Activated CD8-positive, alpha-beta memory T cell treated with anti-CD3 and anti-CD28 coated beads for 1 hour (primary cell): ENCODE measurements at places on chromosomes 6 and 20.

- no peak for DNase-seq
Measured at GRCh38 chr6:16058929-16059345, 69.9 kb upstream of the MYLIP start.

- no peak for DNase-seq
Measured at GRCh38 chr6:134732763-134733162, 217.1 kb downstream of the ALDH8A1 start.

DNA sequence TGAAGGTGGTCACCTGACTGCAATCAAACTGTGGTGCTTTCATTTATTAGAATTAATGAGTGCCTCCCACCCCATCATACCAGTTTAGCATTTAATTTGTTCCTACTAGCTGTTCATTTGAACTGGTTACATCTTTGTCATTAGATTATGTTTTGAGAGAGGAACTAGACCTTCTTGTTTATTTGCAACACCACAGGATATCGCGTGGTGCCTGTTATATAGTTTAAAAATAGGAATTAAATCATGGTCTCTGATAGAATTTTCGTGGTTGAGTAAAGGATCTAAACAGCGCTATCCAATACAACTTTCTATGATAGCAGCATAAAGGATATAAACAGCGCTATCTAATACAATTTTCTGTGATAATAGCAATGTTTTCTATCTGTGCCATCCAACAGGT is 2.8 kb downstream of the RPRD1B start:
- no peak for DNase-seq

- no peak for DNase-seq
Measured at GRCh38 chr6:73081955-73082354, 143.3 kb downstream of the KHDC1L start.

DNA sequence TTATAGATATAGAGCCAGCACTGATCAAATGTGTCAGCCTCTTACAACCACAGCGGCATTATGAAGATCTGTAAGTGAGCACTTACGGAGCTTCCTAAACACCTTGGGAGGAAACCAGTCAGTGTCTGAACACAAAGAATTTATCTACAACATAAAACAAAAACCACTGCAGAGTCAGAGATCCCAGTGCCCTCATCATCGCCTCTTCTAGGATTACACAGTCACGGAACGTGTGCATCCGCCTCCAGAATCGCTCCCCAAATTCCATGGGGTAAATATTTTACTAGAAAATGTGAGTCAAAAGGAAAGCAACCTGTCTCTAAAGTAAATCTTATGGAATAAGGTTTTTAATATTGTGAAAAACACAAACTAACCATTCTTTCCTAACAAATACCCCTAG is 243.6 kb downstream of the PACRG start:
- DNase-seq, result no peak

DNA sequence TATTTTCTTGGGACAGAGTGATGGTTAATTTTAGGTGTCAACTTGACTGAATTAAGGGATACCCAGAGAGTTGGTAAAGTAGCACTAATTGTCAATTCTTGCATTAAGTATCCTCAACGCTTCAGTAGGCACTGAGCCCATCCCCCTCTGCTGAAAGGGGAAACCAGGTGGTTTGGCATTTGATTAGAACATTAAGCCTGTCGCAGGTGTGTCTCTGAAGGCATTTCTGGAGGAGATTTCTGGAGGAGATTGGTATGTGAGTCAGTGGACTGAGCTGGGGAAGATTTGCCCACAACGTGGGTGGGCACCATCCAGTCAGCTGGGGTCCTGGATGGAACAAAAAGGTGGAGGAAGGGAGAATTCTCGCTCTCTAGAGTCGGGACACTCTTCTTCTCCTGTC is 119.8 kb downstream of the RFX6 start:
- DNase-seq, result no peak

DNA sequence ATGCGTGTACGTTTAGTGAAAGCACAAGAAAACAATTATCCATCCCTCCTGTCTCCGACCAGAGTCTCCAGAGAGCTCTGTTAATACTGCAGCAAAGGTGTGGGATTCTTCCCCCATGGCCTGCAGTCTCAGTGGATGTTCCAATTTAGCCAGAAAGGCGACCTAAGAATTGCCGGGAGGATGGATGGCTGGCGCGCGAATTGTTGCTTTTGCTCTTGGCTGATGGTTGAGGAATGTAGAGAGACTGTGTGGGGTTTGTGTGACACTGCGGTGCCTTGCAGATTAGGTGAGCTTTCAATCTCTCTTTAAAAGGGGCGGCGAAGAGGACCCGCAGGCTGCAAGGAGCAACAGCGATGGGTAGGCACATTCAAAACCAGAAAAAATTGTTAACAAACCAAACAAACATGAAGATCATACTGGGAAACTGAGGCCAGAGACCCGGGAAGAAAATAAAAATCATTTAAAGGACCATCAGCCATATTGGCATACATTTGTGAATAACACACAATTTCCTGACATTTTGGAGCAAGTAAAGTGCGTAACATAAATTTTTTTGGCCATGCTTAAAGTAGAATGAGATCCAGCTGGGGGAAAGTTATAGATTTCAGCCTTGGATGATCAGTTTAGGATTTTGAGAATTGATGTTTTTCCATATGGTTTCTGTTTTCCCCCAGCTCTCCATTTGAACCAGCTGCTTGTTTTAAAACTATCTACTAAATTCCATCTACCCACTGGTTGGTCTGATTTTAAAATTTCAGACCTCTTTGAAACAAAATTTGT is 46.3 kb downstream of the GNAS start:
- DNase-seq, result no peak

DNA sequence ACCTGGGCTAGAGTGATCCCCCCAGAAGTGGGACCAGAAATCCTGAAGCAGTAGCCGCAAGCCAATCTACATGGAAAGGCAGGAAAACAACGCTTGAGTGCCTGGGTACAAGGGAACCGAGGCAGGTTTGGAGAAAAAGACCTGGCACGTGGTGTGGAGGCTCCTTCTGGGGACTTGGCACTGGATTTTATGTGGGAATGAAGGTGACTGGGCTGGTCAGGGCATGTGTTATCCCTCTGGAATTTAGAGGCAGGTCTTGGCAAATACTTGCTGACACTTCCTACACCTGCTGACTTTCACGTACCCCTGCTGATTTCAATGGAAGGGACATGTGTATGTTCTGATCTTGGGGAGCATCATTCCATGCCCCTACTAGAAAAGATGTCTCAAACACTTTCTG is 25.0 kb upstream of the FAM217A start:
- DNase-seq, result no peak

GRCh38 chr6:121880831-121881230 is 445.4 kb downstream of the GJA1 start:
- DNase-seq, result no peak

GRCh38 chr6:104955927-104956730 is 778 bp upstream of the LIN28B start:
- DNase-seq, result no peak

- no peak for DNase-seq
Measured at GRCh38 chr6:170178561-170179477, 112.1 kb downstream of the DLL1 start.

DNA sequence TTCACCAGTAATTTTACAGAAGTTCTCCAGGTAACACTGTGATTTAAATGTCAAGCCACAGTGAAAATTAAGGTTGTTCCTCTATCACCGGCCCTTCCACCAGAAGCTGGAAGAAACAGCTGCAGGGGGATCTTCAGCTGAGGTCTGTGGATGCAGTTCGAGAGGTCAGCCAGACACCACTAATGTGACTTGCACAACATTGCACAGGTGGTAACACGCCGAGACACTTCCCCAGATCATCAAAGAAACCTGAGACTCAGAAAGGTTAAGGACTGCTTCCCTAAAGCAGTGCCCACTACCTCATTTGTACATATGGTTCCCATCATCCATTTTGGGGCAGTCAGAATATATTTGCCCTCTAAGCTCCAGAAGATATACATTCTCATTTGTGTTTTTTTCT is 8.1 kb upstream of the SERPINB9 start:
- no peak for DNase-seq

GRCh38 chr6:40953486-40953885 is 85.5 kb downstream of the UNC5CL start:
- DNase-seq, result no peak

- no peak for DNase-seq
Measured at GRCh38 chr6:28251661-28252008, 434 bp downstream of the ZKSCAN4 start.

- no peak for DNase-seq
Measured at GRCh38 chr6:35304299-35304698, 6.7 kb downstream of the DEF6 start.

- DNase-seq, result no peak
Measured at GRCh38 chr6:117311726-117312125, 46.4 kb downstream of the VGLL2 start.

DNA sequence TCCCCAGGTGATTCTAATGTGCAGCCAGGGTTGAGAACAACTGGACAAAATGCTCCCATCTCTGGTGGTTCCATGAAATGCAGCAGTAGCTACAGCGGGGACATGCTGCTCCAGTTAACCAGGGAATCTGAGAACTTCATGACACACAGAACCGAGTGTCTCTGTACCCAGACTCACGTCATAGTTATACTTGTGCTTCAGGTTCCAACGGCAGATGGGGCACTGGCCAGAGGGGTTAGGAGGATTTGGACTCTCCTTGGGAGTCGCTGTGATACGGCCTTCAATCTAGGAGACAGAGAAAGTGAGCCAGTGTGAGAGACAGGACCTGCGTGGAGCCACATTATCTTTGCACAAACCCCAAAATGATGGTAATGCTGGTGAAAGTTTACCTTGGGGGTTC is 9.2 kb downstream of the MRPS18A start:
- DNase-seq, result no peak

DNA sequence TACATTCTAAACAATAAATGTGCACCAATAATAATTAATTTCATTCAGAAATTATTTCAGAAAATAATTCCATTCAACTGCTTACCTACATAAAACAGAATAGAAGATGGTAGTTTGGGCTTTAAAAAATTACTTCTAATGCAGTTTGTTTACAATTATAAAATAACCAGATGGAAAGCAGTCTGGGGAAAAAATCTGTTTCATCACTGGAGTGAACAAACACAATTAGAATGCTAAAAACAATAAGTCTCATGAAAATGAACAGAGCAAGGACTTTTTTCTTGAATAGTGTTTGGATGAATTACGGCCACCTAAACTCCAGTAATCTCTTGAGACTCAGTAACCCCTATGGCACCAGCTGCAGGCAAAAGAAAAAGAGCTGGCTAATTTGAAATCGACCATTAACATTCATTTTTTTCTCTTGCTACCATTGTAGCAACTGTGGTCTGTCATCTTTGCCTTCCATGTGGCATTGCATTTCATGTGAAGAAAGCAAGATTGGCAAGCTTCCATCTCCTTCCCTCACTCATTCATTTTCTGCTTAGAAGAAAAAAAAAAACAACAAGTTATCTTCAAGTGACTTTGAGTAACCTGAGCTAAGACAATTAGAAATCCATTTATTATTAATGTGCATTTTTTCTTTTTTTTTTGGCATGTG is 88.4 kb upstream of the CEP85L start:
- no peak for DNase-seq
